Activated T-helper 17 cell treated with anti-CD3 and anti-CD28 coated beads, Interleukin-2, amount 50 U/mL, for 72 hours (primary cell): ENCODE measurements at places on chromosomes 5 and 9. TPM values are rescaled to one million over a fixed set of nuclear protein-coding genes. Genes with fewer than 3 reads are reported as not detected.

DNA sequence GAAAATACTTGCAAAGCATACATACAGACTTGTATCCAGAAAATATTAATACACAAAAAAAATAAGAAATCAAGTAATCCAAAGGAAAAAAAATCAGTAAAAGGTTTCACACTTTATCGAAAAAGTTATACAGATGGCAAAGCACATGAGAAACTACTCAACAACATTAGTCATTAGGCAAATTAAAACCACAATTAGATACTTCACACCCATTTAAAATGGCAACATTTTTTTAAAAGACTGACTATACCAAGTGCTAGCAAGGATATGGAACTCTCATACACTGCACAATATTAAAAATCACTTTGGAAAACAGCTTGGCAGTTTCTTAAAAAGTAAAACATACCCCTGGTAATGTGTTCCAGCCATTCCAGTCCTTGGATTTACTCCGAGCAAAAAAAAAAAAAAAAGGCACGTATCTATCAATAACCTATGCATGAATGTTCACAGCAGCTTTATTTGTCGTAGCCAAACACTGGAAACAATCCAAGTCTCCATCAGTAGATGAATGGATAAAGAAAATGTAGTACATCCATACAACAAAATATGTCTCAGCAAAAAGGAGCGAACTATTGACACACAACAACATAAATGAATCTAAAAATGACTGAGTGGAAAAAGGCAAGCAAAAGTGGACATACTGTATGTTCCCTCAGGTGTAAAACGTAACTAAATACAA, 66.0 kb downstream of the GNAQ start:
- no peak for ATAC-seq

- no peak for ATAC-seq
Observed at GRCh38 chr5:52996979-52997378, 7.8 kb downstream of the ITGA2 start.

- ATAC-seq = no peak
Observed at GRCh38 chr9:119370816-119371215, 1.6 kb upstream of the BRINP1 start.

GRCh38 chr9:35845824-35846771, 17.1 kb downstream of the TMEM8B start:
- no peak for ATAC-seq

PCDHA3 gene
- total RNA-seq = not detected

DNA sequence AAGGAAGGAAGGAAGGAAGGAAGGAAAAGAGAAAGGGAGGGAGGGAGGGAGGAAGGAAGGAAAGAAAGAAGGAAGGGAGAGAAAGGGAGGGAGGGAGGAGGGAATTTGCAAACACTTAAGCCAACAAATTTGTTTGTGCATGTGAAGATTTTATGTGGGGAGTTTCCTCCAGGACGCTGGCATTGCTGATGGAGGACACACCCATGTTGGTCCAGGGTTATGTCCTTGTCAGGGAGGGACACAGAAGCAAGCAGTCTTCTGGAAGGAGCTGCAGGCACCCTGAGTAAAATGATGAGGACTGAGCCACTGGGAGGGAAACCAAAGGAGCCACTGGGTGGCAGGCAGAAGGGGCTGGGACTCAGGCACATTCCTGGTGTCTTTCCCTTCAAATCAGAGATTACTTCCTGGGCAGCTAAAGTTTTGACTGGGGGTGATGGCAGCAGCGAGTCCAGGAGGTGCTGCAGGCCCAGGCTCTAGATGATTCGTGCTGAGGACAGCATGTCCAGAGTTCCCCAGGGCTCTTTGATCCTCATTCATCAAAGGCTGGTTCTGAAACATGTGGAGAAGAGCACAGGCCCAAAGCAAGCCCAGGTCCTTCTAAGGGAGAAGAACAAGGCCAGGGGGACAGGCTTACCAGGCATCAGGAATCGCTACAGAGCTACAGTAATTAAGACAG, 109.2 kb downstream of the PAX5 start:
- ATAC-seq = no peak

DNA sequence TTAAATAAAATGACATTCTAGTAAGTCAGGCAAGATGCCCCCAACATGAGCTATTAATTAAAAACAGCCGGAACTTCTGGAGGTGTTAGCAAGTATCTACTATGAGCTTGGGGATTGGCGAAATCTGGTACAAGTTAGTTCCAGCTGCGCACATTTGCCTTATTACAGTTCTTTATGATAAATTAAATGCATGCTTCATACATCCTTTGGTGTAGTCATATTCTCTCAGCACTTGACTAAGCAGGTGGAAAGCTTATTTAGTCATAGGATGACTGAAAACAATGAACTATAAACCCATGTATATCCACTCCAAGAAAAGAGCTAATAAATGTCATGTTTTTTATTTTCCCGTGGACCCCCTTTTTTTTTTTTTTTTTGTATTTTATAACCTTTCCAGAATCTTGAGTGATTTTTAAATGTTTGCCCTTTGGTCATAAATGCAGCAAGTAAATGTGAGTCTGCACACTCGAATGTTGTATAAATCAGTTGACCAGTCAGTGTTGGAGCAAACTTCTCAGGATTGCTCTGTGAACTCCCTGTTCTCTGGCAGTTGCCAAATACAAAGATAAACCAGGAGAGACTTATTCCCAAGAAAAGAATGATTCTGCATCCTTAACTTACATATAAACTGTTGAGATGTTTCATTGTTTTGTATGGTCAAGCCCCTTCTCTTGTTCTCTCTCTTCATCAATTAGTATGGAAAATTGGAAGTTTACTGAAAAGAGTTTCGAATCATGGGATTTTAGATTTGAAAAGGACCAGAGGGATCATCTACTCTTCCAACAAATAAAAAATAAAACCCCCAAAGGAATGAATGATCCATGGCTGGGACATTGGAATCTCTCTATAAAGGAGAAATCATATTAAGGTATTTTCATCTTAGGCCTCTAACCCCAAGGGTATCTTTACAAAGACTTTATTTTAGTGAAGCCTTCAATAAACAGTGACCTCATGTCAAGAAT, 38.3 kb downstream of the PIK3R1 start:
- ATAC-seq = peak; percentile 74

CNTNAP3 gene
- total RNA-seq = not detected

SLC1A3 gene
- 0.26 TPM for total RNA-seq

PCDHGA5 gene
- total RNA-seq = not detected

GRCh38 chr5:13632676-13633075, 311.8 kb downstream of the DNAH5 start:
- no peak for ATAC-seq

- peak; percentile 46 for ATAC-seq
Observed at GRCh38 chr5:169706758-169707450, 69.8 kb downstream of the DOCK2 start.

FANCC gene
- total RNA-seq = 8.8 TPM

DNA sequence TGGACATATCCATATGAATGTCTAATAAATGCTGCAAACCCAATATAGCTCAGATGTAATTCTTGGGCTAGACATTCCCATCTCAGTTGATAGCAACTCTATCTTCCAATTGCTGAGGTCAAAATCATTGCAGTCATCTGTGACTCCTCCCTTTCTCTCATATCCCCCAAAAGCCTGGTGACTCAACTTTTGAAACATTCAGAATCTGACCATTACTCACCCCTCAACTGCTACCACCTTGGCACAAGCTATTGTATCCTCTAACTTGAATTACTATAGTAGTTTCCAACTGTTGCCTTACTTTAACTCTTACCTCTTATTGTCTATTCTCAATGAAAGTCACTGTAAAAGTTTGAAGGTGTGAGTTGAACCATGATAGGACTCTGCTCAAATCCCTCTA, 600.1 kb upstream of the RGMB start:
- no peak for ATAC-seq

- no peak for ATAC-seq
Observed at GRCh38 chr9:136960212-136960937, 8.3 kb downstream of the LCN12 start.
